ENCODE measurements at places on chromosomes 12 and 14. TPM values are rescaled to one million over a fixed set of nuclear protein-coding genes. Genes with fewer than 3 reads are reported as not detected.

YEATS4 gene
- total RNA-seq: 17.6 TPM

PPP1R1A gene
- total RNA-seq: not detected

MFAP5 gene
- total RNA-seq: 0.13 TPM

LRFN5 gene
- not detected for total RNA-seq

TMEM263 gene
- total RNA-seq: 40.6 TPM

GALC gene
- 22.4 TPM for total RNA-seq

COCH gene
- total RNA-seq: 7.2 TPM

CCNB1IP1 gene
- total RNA-seq: 38.6 TPM

KLHDC1 gene
- 0.90 TPM for total RNA-seq

TFCP2 gene
- total RNA-seq: 9.2 TPM

CCDC38 gene
- total RNA-seq: not detected

SHMT2 gene
- total RNA-seq: 155 TPM
